Left renal cortex interstitium (tissue), 4 donors: ENCODE measurements at places on chromosomes 6 and 20.
A peak's percentile ranks its signal among the peaks of the same experiment; 100 is the strongest.

DNA sequence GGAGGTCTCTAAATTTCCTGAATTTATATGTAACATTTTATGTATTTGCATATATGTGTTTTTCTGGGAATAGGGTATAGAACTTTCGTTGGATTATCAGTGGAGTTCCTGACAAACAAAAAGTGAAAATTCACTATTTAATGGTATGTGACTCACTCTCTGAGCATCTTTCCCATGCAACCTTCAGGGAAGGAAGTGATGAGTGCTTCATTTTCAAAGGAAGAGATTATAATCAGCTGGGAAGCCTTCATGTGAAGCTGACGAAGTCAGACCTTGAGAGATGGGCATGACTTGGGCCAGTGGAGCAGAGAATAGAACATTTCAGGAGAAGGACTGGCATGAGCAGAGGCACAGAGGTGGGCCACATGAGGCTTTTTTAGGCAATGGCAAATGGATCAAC lies 72.7 kb downstream of the FAXC start:
- DNase-seq, result no peak

- DNase-seq, result peak; percentile 27
These were observed 637 bp downstream of the ABHD12 start for GRCh38 chr20:25389858-25390537.

DNA sequence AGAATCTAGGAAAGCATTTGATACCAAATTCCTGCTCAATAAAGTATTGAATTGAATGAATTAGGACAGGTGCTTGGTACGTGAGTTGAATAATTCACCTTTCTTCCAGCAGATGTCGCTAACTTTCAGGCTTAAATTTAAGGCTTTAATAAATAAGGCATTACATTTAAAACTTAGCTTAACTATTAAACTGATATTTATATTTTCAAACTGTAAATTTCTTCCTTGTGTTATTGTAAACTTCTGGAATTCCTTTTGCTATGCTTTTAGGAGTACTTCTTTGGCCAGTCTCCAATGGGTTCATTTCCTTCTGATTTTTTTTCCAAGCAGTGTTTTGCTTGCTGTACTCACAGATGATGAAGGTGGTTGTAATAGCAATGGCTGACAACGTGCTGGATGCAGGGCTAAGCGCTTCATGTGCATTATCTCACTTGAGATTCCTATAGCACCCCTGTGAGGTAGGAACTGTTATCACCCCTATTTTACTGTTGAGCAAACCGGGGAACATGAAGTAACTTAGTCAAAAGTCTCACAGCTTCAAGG lies 71.3 kb upstream of the SLC2A12 start:
- DNase-seq, result peak; percentile 24

GRCh38 chr6:33080127-33081089 lies 4.6 kb downstream of the HLA-DPB1 start:
- peak; percentile 60 for DNase-seq

DNA sequence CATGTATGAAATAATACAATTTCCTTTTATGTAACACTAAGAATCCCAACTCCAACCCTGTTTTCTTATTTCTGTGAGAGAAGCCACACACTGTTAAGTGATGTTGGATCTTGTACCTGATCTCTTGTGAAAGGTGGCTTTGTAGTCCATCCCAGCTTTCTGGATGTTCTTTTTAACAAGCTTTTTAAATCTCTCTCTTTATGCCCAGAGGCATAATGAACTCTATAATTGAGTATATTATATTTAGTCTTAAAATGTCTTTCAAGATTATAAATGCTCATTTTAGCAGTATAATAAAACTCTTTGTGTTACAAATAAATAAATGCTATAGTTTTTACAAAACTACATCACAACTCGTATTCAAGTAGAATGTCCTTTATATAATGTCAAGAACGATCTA lies 922.1 kb downstream of the EPHA7 start:
- no peak for DNase-seq

- no peak for DNase-seq
These were observed 140.0 kb downstream of the TAF4 start for GRCh38 chr20:61925555-61926252.

- no peak for DNase-seq
These were observed 20.0 kb upstream of the TXLNB start for GRCh38 chr6:139311831-139312230.

DNA sequence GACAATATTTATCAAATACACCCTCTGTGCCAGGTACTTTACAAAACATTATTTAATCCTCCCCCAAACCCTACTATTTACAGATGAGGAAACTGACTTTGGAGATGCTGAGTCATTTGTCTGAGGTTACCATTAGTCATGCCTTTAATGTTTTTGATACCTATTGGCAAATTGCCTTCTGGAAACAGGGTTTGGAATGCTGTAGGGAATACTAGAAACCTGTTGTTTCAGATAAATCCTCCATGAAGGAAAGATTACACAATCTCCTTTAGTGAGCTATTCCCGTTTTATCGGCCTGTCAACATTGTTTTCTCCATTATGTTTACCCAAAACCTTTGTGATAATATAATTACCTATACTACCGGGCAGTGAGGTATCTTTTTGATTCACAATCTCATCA lies 93.6 kb upstream of the ADGRF1 start:
- DNase-seq, result no peak

DNA sequence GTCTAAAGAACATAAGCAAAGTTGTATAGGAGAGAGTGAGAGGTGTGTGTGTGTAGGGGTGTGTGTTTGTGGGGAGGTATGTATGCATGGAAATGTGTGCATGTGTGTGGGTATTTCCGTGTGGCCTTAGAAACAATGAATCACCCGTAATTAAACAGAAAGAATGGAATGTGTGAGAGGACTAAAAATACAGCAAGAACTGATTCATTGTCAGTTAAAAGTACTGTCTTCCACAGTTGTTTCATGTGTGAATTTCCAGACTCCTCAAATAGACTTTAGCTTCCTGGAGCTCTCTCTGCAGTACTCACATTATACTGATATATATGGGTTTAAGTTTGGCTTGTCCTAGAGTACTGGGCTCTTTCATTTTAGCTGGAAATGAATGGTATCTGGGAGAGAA lies 145.7 kb downstream of the RIMS1 start:
- DNase-seq, result no peak

DNA sequence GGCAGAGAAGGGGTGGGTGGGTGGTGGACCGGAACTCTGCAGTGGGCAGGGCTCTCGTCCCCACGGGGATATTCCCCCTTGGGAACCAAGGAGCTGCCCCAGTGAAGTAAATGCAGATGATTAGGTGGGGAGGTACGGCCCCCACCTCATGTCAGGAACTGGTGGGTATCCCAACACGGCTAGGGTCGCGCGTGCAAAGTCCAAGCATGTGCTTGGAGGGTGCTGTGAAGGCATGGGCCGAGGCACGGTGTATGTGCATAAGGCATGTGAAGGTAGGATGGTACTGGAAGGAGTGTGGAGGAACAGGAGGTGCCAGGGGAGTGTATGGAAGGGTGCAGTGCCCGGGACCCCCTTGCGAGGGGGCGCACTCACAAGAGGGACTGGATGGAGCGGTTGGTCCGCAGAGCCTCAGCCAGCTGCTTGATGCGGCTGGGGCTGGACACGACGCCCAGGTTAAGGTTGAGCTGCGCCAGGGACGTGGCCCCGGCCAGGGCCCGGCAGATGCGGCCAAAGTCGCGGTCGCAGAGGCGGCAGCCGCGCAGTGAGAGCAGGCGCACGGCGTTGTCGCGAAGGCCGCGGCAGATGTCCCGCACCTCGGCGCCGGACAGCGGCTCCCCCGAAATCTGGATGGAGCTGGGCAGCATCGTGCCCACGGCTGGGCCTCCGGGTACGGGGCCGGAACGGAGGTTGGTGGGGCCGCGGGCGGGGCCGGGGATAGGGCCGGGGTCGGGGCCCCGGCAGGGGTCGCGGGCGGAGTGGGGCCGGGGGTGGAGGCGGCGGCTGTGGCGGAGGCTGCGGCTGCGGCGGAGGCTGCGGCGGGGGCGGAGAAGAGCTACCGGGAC lies 783 bp downstream of the LRRC73 start:
- no peak for DNase-seq

DNA sequence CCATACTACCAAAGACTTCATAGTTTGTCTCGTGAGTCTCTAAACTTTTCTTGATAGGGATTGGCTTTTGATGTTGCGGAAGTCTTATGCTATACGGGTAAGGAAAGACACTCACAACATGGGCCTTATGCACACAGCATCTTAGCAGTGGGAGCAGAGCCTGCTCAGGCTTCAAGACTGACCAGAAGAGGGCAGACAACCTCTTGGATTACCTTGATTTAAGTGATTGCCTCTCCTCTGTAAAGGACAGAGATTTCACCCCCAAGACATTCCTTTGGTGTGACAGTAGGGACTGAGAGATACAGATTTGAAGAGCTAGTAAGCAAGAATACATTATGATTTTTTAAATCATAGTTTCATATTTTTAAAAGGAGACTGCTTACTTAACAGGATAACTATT lies 71.0 kb upstream of the SAMD3 start:
- no peak for DNase-seq

DNA sequence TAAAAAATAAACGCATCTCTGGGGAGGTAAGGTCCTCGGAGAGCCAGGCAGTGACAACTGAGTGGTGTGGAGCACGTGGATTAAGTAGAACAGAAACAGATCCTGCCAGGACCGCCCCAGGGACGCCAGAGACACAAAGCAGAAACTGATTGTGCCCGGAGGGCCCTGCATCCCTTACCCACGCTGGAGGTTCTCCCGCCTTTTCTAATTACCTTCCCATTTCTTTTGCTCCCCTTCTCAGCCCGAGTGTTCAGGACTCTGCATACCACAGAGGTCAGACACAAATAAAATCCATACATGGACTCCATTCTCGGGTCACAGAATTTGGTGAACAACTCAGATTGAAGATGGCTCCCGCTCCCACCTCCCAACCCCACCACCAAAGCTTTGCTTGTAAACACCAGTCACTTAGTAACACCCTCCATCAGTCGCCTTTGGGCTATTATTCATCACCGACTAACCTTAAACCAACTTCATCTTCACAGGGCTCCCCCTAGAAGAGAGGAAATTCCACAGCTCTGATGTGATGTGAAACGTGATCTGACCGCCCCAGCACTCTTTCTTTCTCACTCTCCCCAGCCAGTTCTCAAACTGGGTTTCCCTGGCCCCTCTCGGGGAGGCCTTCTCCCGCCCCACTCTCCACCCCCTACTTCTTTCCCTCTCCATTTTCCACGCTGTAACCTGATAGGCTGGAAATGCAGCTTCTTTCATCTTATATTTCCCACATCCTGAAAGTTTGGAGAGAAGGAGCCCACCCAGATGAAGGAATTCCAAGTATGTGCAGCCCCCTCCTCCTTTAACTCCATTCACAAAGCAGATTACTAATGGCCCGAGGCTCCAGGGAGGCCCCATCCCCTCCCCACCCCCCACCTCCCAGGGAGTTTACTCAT lies 32.5 kb upstream of the PIM1 start:
- peak; percentile 87 for DNase-seq

DNA sequence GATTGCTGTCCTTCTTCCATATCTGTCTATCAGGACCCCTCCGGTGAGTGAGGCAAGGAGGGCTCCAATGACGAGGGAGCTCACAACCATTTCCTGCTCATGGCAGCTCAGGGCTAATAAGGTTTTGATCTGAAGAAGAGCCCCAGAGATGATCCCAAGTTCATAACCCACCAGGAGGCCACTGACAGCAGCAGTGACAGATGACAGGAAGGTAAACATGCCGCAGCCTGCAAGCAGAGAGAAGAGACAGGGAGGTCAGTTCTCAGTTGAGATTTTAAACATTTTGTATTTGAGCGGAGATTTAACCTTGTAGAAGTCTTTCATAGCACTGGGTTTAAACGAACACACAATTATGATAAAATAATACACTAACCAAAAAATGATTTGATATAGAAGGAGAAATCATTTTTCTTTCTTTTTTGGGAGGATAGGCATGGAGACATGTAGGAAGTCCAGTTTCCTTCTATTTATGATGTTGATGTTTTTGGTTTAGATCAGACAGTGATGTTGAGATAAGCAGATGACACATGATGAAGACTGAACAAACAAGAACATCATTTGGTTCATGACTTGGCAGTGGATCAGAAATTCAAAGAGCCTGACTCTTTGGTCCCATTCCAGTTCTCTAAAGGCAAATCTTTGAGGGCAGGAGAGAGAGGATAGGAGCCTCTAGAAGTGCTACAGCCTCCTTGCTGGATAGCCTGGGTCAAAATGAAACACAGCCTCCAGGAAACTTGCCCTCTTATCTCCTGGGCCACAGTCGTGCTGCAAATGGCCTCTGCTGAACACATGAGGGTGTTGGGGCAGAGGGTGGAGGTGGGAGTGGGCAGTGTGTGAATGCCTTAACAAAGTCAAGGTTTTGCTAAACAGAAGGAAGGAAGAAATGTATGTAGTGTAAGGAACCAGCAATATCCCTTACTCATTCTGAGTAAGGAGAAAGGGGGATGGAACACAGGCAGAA lies 22.6 kb downstream of the SLC2A12 start:
- no peak for DNase-seq

- DNase-seq, result no peak
These were observed 659.7 kb upstream of the FLRT3 start for GRCh38 chr20:14996883-14997672.
